Liver (tissue), 10 donors: ENCODE measurements at places on chromosomes 5 and 9.

DNA sequence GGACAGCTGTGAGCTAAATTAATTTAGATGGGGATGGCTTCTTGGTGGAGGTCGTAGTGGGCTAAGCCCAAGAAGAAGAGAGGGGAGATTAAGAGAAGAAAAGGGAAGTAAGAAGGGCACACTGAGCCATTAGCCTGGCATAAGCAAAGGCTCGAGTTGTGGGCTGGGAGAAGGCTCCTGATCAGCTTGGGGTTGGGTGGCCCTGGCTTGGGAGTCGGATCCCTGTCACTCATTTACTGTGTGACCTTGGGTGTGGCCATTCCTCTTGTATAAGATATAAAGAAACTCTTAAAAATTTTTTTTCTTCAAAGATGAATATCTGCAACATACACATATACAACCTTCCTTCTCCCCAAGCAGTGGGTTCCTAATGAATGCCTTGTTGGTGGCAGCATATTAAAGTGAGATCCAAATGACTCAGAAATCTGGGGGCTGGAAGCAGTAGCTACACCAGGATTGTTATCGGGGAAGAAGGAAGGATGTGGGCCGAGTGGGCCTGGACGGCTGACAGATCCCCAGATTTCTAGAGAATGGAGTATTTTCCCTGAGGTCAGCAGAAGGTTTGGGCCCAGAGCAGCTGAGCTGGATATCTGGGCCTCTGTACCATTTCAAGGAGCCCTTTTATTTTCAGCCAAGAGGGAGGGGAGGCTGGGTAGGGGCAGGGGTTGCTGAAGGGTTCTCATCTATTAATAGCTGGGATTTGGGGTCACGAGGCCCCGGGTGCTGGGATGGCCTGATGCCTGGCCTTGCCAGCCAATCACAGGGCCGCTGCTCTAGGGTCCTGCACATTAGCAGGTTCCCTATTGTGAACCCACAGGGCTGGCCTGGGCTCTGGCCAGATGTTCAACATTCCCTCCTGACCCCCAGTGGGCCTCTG, 52.1 kb downstream of the PPARGC1B start:
- no peak for DNase-seq

DNA sequence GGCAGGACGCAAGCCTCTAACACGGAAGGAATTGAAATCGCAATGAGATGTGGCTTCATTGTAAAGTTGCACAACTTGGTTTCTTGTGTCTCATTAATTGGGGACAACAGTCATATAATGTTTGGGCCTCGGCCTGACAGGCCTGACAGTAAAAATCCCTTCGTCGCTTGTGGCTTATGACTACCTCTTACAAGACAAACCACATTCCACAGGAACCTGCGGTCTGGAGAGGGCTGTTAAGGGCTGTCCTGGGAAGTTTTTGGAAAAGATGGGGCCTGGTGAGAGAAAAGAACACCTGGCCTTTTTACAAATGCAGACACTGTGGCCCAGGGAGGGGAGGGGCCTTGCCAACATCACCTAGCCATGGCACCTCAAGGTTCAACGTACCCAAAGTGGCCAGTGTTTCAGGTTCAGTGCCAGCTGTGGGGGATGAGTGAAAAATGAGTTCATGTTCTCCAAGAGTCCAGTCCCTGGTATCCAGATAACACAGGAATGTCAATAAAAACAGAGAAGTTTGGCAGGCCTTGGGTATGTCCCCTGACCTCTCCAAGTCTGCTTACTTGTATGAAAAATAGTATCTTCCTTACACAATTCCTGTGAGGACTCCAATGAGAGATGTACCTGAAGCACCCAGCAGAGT, 22.2 kb downstream of the SHB start:
- no peak for DNase-seq

- DNase-seq, result no peak
These were observed 14.0 kb downstream of the SEC61B start for GRCh38 chr9:99235926-99236634.

GRCh38 chr9:123542435-123543225, 186.6 kb downstream of the CRB2 start:
- no peak for DNase-seq

DNA sequence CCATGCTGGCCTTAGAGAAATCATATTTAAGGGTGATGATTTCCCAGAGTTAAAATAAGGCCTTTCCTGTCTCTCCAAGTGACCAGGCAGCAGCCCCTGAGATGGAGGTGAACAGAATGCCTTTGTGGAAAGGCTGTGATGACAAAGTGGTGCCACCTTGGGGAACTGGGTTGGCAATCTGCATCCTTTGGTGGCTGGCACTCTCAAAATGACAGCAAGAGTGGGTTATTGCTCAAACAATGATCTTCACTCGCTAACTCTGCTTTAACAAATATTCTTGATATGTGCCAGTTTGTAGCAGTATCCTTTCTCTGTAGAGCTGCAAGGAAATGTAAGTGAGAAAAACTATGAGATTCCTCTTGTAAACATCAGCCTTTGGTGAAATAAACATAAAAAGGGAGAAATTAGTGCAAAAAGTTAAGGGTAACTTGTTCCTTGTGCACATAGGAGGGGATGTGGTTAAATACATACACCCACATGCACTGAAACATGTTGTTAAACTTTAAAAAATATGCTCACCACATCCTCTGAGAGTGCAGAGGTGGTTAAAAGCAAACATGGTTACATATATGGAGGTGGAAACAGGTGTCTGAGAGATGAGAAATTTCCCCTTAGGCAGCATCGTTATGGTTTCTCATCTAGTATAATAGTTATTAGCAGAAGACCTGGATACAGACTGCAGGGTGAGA, 373.4 kb upstream of the CTNND2 start:
- no peak for DNase-seq

DNA sequence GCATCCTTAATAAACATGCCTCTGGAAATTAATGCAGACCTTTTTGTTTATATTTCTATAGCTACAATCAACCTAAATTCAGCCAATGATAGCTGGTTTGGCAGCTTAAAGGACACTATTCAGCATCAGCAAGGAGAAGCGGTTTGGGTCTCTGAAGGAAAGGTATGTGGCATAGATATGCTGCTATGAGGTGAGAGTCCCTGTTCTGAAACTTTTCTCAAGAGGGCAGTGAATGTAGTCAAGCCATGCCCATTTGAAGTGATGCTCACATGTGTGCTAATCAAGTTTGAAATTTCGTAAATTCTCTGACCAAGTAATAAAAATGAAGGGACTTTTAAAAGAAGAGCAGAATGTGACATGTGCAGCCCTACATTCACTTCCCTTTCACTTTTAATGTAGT, 72.6 kb downstream of the TJP2 start:
- no peak for DNase-seq

GRCh38 chr5:3853362-3853761, 257.7 kb downstream of the IRX1 start:
- DNase-seq, result no peak

GRCh38 chr9:99823681-99824377, 2.1 kb downstream of the NR4A3 start:
- no peak for DNase-seq

DNA sequence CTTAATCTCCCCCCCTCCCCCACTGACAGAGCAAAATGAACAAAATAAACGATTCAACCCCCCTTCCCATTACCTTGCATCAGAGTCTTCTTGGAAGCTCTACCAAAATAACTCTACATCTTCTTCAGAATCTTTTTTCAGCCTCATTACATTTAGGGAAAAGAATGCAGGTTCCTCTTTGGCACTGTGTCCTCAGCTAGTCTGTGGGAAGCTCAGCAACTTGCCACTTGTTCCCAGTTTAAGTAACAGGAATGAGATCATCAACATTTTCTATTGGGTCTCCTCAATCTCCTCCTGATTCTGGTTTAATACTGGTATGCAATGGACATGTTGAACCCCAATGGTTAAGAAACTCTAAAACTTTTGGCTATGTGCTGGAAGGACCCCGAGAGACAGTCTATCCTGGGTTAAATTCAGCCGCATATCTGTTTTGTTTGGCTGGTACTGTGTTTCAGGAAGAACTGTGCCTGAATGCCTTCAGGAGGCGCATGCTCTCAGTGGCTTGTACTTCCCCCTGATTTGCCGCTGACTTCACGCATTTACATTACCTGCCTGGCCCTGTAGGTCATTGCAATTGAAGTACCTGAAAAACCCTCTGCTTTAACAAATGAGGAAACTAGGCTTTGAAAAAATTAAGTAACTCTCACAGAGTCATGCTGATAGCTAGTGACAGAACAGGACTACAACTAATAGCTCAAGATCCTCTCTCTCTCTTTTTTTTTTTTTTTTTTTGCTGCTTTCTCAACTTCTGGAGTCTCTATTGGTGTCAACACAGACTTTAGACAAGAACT, 78.1 kb upstream of the HMHB1 start:
- no peak for DNase-seq

DNA sequence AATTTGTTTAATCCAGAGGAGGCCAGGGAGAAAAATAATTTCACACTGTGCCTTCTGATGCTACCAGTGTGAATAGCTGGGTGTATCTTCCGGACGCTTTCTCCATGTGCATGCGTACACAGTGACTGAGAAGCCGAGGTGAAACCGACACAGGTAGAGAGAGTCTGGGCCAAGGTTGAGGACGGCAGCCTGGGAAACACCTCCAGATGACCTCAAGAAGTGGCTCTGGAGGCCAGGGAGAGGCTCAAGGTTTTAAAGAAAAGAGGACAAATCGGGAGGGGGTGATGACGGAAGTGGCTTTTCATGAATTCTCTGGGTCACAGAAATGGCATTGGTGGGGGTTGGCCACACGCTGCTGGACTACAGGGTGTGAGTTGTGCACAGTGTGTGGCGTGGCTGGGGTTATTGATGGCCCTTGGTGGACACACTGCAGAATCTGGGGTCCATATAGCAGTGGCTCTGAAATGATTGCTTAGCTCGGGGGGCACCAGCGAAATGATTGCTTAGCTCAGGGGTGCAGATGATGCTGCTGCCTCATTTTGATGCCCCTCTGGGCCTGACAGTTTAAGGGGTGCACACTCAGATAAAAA, 34.1 kb upstream of the LRRC14B start:
- no peak for DNase-seq

GRCh38 chr9:22528485-22528884, 81.9 kb downstream of the DMRTA1 start:
- DNase-seq, result no peak

DNA sequence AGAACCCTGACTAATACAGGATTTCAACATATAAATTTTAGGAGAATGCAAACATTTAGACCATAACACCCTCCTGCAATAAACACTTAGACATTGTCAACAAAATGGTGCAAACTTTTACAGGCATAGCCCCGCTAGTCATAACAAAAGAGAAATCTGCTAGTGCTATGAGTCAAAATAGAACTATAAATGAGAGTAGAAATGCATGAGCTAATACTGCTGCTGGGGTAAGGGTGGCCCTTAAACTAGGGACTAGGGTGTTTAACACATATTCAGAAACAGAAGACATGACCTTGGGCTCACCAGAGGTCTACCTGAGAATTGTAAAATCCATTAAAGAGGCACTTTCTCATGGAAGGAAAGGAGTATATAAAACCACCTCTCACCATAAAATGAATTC, 131.6 kb downstream of the TLR4 start:
- DNase-seq, result no peak

DNA sequence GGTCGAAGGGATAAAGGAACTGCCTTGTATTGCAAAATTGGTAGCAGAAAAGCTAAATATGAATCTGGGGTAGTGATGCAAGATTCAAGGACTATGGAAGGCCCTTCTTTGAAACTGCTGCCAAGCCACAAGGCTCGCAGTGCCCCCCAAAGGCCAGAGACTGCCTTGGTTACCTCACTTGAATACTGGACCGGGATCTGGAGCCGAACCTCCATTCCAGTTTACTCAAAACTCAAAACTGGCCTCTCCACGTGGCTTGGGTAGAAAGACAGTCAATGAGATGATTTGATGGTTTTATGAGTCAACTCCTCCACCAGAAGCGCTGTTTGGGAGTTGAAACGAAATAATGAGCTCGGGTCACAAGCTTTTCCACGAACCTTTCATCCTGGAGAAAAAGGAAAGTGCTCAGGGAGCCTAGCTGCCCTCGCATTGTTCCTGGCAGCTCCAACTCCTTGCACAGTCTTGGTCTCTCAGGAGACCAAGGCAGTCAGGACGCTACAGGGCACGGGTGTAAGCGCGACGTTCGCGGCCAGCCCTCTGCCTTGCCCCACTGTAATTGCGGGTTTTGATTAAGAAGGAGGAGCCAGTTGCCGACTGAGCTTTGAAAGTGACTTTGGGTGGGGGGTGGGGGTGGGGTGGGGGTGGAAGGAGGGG, 2.8 kb downstream of the ST8SIA4 start:
- DNase-seq, result no peak

- no peak for DNase-seq
These were observed 110.8 kb upstream of the SLC1A3 start for GRCh38 chr5:36495611-36496010.

DNA sequence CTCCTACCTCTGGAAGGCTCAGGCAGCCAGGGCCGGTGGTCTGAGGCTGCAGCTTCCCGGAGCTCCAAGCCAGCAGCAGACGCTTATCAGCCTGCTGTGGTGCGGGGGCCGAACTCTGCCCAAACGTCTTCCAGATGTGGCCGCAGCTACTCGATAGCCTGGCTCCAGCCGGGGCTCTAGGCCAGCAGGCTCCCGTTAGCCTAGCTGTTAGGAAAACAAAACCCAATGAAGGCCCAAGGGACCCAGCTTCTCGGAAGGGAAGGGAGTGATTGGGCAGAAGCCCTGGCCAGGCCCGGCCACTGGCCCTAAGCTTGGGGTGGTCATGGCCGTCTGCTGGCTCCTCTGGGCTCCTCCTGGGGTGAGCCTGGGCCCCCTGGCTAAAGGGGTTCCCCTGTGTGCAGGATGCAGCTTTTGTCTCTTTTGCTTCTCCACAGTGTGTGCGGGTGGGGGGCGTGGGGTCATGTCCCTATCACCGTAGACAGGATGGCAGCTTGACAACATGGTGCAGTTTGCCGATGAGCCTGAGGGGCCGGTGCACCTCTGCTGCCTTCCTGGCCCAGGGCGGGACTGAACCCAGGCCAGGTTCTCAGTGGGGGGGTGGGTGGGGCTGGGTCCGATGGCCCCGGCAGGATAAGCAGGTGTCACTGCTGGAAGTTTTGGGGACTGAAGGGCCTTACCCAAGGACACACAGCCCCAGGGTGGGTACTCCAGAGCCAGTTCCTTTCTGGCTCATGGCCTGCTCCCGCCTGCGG, 18.7 kb downstream of the MYMK start:
- no peak for DNase-seq

- no peak for DNase-seq
These were observed 27.3 kb upstream of the TGFBI start for GRCh38 chr5:136001466-136001981.

DNA sequence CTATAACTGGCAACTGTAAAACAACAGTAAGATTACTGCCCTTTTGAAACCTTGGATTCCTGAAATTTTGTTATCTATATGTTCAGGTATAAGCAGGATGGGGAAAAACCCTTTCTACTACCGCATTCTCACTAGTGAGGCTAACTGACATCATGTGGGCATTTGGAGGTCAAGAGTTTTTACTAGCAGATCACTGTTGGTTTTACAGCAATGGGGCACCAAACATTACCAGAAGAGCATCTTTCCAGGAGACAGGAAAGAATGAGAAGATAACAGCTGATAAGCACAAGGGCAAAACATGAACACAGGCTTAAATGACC, 20.9 kb upstream of the TTC33 start:
- no peak for DNase-seq

GRCh38 chr5:154369682-154370081, 76.1 kb upstream of the SAP30L start:
- no peak for DNase-seq
